Vagina (tissue), 2 donors: ENCODE measurements at places on chromosomes 13 and 19.

DNA sequence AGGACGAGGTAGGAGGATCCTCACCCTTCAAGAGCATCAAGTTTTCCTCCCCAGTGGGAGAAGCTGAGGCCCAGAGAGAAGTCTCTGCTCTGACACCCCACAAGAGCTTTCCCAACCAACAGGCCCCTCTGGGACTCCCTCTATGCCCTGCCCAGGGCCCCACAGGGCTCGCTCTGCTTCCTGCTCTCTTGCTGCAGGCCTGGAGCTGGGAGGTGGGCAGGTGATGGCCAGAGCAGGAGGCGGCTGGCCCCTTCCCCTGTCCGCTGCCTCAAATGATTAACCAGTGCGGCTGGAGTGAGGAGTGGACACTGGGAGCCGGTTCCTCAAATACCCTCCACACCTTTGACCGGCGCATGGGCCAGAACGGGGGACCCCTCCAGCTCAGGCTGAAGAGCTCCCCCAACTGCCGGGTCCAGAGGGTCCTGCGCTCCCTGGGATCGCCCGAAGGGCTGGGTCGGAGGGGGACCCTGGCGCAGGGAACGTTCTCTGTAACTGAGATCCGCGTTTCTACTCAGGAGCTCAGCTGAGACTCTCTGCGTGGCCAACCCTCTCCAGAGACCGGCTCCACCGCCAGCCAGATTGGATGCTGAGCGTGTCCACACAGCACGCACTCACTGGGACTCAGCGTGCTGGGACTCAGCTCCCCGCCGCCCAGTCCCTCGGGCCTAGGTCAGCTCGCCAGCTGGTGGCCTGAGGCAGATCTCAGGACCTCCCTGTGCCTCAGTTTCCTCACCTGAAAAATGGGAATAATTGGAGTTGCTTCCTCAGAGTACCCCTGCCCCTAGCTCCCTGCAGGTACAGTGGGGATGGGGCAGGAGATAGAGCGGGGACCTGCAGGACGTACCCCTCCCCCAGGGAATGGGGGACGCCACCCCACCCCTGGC is 6.7 kb upstream of the ONECUT3 start:
- no peak for DNase-seq

GRCh38 chr13:36395280-36395679 is 37.0 kb upstream of the CCNA1 start:
- no peak for DNase-seq

DNA sequence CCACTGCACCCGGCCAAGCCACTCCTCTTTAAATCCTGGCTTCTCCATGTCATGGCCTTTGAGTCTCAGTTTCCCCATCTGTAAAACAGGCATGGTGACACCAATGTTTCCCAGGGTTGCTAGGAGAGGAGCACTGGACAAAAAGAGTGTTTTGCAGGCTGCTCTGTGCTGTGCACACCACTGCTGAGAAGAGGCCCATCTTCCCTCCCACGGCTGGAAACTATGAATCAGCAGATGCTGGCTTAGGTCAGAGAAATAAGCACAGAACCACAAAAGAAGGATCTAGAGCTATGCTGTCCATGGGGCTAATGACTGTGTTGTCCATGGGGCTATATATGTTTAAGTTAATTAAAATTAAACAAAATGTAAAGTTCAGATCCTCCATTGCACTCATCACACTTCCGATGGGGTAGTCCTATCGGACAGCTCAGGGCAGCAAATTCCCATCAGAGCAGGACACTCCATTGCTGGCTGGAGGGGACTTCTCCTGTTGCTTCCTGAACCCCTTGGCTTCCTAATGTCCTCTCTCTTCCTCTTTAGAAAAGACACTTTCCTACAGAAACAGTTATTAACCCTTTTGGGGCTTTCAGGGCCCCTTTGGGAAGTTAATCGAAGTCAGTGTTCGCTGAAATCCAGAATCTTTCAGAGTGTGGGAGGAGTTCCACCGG is 37.1 kb downstream of the TSHZ3 start:
- DNase-seq, result no peak

DNA sequence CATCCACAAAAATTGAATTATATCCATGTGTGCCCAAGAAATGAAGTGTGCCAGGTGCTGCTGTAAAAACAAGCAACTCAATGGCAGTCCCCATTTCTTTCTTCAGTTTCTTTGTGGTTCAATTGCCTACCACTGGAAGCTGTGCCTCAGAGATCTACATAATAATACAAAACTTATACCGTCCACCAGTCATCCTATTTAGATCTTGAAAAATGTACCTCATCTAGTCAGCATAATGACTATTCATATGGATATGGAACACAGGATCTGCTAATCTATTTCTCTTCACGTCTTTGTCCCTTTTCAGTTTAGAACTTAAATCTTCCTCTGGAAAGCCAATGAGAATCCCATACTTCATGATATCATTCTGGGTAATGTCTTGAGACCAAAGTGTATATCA is 648.5 kb downstream of the PCDH9 start:
- no peak for DNase-seq

DNA sequence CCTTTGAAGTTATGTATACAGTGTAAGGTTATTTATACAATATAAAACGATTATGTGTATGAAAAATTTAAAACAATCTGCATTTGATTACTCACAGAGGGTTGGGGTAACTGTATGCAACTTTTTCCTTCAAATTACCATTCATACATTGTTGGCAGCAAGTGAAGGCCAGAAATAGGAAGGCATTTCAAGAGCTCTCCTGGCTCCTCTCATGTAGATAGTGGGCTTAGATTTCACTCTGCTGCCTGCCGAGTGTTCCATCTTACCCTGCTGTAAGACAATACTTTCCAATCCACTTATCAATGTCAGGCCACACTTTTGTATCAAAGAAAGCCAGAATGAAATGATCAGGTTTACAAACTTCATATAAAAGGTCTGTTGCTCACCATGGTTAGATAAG is 245.2 kb downstream of the DNAJC15 start:
- no peak for DNase-seq

GRCh38 chr13:103192511-103193135 is 126.4 kb upstream of the SLC10A2 start:
- no peak for DNase-seq

DNA sequence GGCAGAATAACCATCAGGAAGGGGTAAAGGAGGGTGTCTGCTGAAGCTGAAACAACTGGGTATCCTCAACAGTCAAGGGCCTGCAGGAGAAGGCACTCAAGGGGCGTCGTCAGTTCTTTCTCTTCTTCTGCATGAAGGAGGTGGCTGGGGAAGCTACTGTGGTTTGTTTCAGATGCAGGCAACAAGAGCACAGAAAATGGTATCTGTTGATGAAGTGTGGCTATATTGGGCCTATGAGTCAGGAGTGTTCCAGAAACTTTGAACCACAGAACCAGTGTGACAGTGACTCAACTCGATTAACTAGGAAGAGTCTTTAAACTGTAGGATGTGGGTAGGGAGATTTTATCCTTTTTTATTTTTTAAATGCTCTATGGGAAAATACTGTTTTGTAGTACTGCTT is 686.3 kb downstream of the FGF9 start:
- DNase-seq, result no peak

- DNase-seq, result no peak
Measured at GRCh38 chr19:18672606-18673337, 10.7 kb upstream of the CRTC1 start.

DNA sequence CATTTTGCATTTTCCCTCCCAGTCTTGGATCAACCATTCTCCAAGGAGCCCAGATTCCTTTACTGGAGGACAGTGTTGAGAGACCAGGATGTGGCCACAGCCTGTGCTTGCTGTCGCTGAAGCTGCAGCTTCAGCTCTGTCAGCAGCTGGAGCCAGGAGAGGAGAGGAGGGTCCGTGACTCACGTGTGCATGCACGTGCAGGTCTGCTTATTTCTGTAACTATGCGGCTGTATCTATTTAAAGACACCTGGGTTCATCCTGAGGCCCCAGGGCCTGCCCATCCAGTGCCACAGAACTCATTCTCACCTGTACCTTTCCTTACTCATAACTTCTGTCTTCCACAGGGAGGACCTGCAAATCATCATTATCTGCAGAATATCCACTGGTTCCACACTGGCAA is 8.2 kb upstream of the LAMP1 start:
- DNase-seq, result no peak

DNA sequence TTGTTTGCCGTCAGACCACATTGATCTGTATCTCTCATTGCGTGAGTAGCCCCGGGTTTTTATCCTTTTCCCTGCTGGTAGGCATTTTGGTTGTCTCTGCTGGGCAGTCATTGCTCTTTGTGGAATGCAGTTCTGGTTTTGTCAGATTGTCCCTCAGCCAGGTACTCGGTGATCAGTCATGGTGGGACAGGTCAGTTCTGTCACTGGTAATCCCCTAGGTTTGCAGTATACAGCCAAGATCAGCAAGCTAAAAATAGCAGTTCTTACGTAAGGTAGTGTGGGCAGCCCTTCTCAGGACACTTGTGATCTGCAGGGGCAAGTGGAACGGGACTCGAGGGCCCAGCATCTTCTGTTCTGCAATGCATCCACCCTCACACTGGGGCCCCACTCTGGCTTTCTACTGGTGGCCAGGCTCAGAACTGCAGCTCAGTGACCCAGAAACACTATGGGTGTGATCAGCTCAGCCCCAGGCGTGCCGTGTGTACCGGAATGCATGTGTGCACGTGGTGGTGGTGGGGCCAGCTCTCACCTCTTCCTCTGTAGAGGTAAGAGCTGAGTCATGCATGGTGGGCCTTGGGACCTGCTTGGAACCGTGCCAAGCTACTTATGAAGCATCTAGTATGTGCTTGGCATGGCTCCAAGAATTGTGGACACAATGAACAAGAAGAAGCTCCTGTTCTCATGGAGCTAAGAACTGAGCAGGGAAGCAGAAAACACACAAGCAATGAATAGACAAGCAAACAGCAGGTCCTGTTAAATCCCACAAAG is 6.3 kb downstream of the PLEKHF1 start:
- no peak for DNase-seq

- no peak for DNase-seq
Measured at GRCh38 chr19:51285682-51286081, 25.8 kb upstream of the IGLON5 start.

DNA sequence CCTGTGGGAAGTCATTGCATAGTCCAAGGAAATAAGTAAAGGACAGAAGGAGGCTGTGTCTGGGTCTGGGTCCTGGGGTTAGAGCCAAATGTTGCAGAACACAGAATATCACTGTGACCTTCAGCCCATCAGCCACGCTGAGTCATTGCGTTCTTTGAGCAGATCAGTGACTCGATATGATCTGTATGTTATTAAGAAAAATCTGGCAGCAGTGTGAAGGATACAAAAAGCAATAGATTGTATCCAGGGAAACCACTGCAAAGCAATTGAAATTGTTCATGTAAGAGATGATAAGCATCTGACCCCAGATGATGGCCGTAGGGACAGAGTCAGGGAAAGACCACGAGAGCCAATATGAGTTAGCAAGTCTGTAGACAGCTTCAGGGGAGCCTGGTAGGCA is 1575.1 kb upstream of the SLC10A2 start:
- no peak for DNase-seq

GRCh38 chr13:113403255-113404104 is 39.5 kb upstream of the GRTP1 start:
- peak; percentile 88 for DNase-seq

GRCh38 chr13:59319276-59319675 is 844.5 kb downstream of the DIAPH3 start:
- DNase-seq, result no peak

GRCh38 chr13:110403721-110404120 is 96.6 kb downstream of the COL4A2 start:
- no peak for DNase-seq

DNA sequence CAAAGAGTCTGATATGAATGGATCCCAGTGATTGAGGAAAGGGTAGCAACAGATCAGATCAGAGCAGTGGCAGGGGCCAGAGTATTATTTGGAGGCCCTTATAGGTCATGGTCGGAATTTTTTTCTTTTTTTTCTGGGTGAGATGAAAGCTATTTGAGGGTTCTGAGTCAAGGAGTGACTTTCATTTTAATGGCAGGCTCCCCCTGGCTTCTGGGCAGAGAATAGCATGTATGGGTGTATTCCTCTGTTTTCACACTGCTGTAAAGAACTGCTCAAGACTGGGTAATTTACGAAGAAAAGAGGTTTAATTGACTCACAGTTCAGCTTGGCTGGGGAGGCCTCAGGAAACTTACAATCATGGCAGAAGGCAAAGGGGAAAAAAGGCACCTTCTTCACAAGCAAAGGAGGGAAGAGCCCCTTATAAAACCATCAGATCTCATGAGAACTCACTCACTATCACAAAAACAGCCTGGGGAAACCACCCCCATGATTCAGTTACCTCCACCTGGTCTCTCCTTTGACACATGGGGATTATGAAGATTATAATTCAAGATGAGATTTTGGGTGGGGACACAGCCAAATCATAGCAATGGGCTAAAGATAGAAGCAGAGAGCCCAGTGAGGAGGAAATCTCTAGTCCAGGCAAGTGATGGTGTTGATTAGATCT is 3.0 kb upstream of the SLC6A16 start:
- no peak for DNase-seq

GRCh38 chr13:105725887-105726286 is 809.6 kb downstream of the EFNB2 start:
- no peak for DNase-seq

GRCh38 chr19:10640361-10640760 is 13.8 kb upstream of the ILF3 start:
- no peak for DNase-seq

DNA sequence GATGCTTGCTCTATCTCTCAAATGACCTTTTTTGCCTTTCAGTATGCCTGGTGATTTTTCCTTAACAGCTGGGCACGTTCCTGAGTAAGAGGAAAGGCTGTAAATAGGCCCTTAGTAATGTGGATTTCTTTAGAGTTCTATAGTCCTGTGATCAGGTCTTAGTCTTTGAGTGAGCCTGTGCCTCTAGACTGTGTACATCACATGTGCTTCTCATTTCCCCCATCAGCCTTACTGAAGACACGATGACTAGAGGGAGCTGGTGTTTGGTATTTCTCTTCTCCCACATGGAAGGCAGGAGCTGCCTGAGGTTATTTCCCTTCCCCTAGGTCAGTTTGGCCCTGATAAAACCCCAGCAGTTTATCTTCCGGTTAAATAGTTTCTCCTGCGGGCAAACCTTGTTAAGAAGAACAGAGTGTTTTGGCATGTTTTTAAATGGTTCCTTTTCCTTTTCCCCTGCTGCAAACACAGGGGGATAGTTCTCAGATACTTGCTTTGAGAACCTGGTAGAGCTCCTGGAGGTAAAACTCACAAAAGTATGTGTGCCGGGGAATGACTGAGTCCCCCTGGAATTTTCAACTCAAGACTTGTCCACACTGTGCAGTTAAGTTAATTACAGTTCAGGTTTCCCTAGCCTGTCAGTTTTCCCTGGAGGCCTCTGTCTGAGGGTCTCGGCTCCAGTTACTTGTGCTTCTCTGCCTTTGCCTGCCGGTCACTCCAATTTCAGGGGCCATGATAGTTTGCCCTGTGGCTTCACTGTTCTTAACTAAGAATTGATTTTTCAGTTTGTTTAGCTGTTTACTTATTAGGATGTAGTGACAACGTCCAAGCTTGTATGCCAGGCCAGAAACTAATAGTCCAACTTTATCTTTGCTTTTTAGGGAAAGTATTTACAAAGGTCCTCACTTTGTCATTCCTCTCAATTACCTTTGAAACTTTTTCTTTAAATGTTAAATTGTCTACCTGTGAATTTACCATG is 94.4 kb downstream of the URI1 start:
- DNase-seq, result no peak
